ENCODE measurements at places on chromosomes 6 and 20.

DNA sequence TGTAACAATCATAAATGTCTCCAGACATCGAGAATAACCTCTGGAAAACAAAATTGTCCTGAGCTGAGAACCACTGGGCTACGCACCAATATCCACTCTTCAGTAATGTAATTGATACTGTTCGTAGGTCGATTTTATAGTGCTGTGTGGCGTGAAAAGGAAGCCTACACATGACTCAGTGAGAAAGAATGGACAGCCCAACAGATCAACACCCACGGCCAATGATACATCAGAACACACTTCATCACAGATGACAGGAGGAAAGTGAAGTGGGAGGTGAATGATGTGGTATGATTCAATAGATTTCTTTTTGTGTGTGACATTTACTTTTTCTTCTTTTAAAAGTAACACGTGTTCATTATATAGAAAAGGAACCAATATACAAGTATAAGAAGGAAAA, 93.5 kb downstream of the RPS12 start:
- no peak for DNase-seq

GRCh38 chr6:5610640-5611039, 349.3 kb downstream of the FARS2 start:
- no peak for DNase-seq

DNA sequence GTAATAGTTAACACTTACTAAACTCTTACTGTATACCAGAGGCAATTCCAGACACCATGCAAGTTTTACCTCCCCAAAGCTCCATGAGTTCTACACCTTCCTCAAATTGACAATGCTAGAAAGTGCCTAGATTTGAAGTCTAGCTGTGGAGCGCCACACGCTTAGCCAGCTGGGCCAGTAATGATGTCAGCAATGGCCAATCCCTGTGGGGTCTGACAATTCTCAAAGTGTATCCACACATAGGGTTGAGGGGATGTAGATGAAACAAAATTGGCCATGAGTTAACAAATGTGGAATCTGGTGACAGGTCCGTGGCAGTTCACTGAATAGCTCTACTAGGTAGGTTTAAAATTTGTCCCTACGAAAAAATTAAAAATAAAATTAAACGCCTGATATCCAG, 1.3 kb downstream of the ZNF343 start:
- no peak for DNase-seq

GRCh38 chr6:30754631-30755030, 10.3 kb upstream of the IER3 start:
- DNase-seq, result no peak

GRCh38 chr6:161674930-161675682, 401.2 kb upstream of the AGPAT4 start:
- DNase-seq, result no peak

DNA sequence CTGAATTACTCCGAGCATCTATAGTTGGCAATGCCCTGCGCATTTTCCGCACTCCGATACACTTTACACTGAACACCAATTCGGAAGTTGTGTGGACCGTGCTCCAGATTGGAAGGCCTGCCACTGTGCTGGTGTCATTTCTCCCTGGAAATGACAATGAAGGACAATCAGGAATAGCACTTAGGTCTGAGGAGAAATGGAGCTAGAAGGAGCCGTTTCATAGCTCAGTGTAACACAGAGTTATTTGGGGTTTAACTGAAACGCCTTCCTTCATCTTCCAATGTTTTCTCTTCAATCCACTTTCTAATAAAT, 501 bp upstream of the PLA2G7 start:
- no peak for DNase-seq

GRCh38 chr6:6479785-6480184, 108.7 kb upstream of the LY86 start:
- no peak for DNase-seq

DNA sequence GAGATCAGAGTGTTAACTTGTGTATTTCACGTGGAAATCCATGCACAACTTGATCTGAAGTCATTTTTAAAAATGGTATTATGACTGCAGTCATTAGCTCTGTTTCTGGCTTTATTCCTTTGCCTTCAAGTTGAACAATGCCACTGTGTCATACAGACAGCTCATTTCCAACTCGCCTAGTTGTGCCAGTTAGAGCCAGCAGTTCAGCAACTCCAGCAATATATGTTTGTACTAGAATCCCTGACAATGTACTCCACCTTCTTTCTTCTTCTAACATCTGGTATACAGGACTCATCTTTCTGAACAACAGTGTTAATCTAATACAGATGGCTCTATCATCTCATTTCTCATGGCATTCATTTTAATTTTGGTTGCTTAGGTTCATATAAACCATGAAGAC, 418.3 kb upstream of the POU3F2 start:
- DNase-seq, result no peak

DNA sequence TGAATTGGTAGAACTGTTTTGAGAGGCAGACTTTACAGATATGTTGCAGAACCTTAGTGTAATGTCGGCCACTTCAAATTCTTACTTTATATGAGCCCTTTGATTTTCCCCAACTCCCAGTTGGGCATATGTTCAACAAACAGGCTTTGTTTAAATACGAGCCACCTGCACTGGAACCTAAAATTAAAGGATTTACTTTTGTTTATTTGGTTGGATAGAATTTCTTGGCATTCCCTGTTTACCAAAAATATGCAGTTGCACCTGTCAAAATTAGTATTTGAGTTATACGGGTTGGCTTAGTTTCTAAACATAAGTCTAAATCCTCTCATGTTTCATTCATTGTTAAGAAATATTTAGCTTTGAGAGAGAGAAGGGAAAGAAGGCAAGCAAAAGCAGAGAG, 2.4 kb upstream of the GLYATL3 start:
- DNase-seq, result no peak

DNA sequence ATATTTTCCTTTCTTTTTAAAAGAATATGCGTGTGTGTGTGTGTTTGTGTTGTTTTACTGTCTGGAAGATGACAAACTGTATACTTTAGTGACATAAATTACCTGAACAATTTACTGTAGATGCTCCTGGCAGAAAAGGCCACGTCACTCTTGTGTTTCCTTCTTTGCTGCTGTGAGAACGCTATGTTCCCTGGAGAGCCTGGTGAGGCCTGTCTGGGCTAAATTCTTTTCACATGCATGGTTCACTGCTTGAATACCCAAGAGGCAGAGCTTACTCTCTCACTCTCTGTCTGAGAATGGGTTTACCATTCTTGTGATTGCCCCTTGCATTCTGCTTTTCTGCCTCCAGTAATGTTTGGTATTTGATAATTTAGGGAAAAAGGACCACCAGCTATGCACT, 64.3 kb downstream of the EDN1 start:
- no peak for DNase-seq

GRCh38 chr20:52270001-52270606, 78.5 kb upstream of the ZFP64 start:
- no peak for DNase-seq

DNA sequence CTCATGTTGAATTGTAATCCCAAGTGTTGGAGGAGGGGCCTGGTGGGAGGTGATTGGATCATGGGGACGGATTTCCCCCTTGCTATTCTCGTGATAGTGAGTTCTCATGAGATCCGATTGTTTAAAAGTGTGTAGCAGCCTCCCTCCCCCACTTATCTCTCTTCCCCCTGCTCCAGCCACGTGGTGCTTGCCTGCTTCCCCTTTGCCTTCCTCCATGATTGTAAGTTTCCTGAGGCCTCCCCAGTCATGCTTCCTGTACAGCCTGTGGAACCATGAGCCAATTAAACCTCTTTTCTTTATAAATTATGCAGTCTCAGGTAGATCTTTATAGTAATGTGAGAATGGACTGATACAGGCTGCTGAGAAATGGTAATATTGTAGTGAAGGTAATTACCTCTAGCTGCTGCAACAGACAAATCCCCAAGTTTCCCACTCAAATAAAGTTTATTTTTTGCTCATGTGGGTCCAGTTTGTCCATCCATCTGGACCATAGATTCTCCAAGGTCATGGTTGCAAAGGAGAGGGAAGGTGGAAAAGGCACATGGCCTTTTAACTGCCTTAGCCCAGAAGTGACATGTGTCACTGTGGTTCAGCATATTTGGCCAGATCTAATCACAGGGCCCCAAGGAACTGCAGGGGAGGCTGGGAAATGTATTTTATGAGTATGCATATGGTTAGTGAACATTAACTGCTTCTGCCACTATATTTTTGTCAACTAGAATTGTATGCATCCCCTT, 89.2 kb downstream of the TRMT11 start:
- no peak for DNase-seq

GRCh38 chr6:135182071-135183001, 1.2 kb downstream of the MYB start:
- DNase-seq, result no peak

DNA sequence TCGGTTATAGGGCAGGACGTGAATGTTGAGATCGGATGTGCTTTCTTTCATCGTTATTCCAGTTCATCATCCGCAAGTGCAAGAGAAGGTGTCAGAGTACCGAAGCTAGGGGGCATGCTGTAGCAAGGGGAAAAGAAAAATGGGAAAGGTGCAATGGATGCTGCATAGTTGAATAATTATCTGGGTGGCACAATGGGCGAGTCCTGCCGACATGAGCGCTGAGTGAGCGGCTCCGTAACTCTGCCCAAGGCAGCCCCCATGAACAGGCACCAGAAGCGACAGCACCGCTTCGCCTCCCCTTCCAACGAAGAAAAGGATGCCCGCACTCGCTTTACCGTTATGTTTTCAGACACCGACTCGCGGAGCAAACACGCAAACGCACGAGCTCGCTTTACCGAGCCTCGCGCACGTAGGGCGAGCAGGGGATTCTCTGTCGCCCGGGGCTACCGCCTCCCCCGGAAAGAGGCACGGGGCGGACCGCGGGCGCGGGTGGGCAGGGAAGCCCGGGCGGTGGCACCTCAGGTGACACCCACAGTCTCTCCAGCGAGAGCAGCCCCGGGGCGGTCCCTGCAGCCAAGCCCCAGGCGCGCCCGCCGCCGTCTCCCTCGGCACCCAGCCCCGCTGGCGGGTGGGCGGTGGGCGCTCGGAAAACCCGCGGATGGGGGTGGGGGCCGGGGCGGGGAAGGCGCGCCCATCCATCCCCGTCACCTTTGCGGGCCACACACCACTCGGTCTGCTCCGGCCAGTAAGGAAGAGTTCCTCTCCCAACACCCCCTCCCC, 654 bp downstream of the WASF1 start:
- peak; percentile 25 for DNase-seq

GRCh38 chr20:3077618-3078134, 6.3 kb downstream of the OXT start:
- DNase-seq, result no peak

GRCh38 chr6:143337201-143337949, 113.1 kb downstream of the ADAT2 start:
- peak; percentile 41 for DNase-seq

GRCh38 chr6:157597461-157598312, 216.7 kb downstream of the ZDHHC14 start:
- no peak for DNase-seq

- no peak for DNase-seq
These were observed 135.6 kb upstream of the RUNX2 start for GRCh38 chr6:45192556-45192955.

DNA sequence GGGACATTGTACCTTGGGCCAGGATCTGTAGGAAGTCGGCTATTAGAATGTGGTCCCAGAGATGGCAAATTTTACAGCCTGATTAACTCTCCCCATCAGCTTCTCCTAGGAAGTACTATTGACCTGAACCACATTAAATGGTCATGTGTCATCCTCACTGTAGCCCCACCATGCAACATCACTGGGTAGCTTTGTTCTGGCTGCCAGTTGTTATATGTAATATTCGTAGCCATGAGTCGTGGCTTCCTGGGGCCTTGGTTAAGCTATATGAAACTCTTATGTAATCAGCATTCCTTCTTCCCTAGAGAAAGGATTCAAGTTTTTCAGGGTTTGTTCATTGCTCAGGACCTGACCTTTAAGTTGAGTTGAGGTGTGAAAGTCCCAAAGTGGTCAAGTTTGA, 125.7 kb downstream of the ANKS1A start:
- DNase-seq, result no peak

- no peak for DNase-seq
These were observed 85.1 kb downstream of the GJA1 start for GRCh38 chr6:121520337-121521163.

DNA sequence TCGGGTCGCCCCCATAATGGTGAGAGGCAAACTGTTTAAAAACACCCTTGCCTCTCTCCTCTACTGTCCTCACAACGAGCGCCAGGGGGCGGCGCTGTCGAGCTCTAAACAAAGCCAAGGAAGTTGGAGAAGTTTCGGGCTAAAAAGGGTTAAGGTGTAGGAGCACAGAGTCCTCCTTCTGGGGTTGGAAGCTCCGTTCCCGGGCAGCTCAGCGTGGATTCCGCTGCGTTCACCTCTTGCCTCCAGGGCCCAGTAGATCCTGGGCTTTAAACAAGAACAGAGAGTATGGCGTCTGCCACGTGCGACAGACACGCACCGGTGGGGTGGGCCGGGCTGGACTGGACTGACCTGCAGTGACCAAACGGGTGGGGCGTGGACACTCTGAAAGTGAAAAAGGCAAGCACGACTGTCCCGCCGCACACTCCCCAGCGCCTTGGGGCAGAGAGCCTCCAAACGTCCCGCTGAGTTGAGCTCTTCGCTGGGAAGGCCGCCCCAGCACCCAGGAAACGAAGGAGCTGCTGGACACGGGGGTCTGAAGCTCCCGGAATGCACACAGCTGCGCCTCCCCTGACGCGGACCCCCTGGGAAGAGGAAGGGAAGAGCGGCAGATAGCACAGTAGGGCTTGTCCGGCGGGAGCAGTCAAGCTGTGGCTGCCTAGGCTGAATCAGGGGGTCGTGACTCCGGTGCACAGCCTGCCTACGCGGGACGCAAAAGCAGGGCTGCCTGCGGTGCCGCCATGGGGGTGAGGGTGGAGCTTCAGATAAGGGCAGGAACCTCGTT, 1.6 kb upstream of the THBD start:
- DNase-seq, result no peak

GRCh38 chr6:155157101-155157500, 106.7 kb upstream of the CLDN20 start:
- no peak for DNase-seq

- DNase-seq, result no peak
These were observed 49.6 kb upstream of the CCDC28A start for GRCh38 chr6:138724015-138724414.

GRCh38 chr6:67535946-67536345, 1099.1 kb upstream of the ADGRB3 start:
- no peak for DNase-seq

Measured in stimulated activated CD4-positive, alpha-beta T cell treated with anti-CD3 and anti-CD28 coated beads, Interleukin-1b, Interleukin-23, amount 100 ng/mL, for 24 hours (primary cell).